Heart right ventricle (tissue), 16 donors: ENCODE measurements at places on chromosomes 4 and X. TPM values are rescaled to one million over a fixed set of nuclear protein-coding genes. Genes with fewer than 3 reads are reported as not detected.
A peak's percentile ranks its signal among the peaks of the same experiment; 100 is the strongest.

DNA sequence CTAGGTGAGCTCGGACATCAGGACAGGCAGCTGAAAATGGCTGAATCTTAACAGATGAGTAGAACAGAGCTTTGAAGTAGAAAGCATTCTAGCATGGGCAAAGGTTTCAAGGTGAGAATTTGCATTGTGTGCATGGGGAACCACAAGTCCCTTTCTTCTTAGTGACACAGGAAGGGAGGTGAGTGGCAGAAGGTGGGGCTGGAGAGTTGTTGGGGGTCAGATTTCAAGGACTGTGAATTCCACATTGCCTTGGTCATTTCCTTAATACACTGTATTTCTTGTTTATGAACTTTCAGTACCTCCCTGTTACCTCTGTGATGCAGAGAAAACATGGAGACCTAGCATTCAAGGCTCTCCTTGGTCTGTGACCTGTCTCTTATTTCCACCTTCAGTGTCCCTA, 4.1 kb downstream of the APEX2 start:
- H3K36me3 ChIP-seq = no peaks in the 10 kb centered on the region
- H3K27me3 ChIP-seq = no peaks in the 10 kb centered on the region
- DNase-seq = no peak
- H3K4me1 ChIP-seq = peaks cover 7% of the 10 kb centered on the region
- no peak overlapping the region for H3K4me3 ChIP-seq

The MAGEB3 gene
- total RNA-seq = not detected

- H3K27me3 ChIP-seq = no peaks in the 10 kb centered on the region
- no peak for DNase-seq
- H3K4me1 ChIP-seq = peaks cover 32% of the 10 kb centered on the region
- no peak overlapping the region for H3K27ac ChIP-seq
- no peaks in the 10 kb centered on the region for H3K36me3 ChIP-seq
Measured at GRCh38 chrX:9983846-9984245, 16.7 kb downstream of the CLDN34 start.

DNA sequence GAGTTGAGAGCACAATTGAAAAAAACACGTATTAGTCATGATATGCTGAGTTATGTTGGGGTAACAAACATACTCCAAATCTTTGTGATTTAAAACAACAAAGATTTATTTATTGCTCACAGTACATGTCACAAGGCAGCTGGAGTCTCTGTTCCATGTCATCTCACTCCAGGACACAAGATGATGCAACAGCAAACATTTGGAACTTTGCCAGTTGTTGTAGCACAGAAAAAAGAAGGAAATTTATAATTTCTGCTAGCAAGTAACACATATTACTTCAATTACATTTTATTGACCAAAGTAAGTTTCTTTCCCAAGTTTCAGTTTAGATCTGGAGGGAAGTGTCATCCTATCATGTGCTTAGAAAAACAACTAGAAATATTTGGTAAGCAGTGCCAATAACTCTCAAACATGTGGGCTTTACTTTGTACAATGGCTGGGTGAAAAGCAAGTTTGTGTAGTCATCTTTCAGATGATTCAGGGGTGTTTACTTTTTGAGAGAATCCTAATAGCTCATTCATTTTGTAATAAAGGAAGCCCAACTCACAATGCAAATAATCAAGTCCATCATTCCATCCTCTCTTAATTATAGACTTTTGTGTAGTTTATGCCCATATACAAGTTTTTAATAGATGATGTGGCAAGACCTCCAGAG, 452.3 kb downstream of the ZIC3 start:
- no peak overlapping the region for H3K4me3 ChIP-seq
- H3K27me3 ChIP-seq = peaks cover 6% of the 10 kb centered on the region
- no peak overlapping the region for H3K27ac ChIP-seq
- H3K4me1 ChIP-seq = no peaks in the 10 kb centered on the region
- no peak for DNase-seq
- H3K36me3 ChIP-seq = no peaks in the 10 kb centered on the region

DNA sequence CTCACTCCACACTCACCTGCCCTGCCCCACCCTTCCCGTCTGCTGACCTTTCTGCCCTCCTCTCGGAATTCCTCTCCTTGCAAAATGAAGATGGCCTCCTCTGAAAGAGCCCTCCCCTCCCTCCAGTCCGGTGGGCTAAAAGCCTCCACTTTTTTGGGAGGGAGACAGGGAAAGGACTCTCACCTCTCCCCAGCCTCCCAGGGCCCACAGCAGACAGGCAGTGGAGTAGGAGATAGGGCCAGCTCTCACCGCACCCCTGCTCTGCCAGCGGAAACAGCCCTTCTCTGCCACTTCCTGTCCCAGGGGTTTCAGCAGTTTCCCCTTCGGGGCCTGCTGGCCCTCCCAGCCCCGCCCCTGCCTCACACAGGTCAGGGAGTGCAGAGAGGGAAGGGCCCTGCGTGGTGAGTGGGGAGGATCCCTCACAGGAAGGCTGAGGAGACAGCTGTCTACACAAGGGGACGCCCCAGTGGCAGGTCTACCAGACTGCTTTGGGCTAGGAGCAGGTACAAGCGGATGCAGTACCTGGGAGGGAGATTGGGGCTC, 18.2 kb downstream of the ELF4 start:
- H3K4me1 ChIP-seq = peaks cover 5% of the 10 kb centered on the region
- H3K36me3 ChIP-seq = no peaks in the 10 kb centered on the region
- no peak overlapping the region for H3K27ac ChIP-seq
- peak; percentile 33 for DNase-seq
- no peaks in the 10 kb centered on the region for H3K27me3 ChIP-seq

- no peak for DNase-seq
- H3K36me3 ChIP-seq = no peaks in the 10 kb centered on the region
- no peaks in the 10 kb centered on the region for H3K27me3 ChIP-seq
- no peak overlapping the region for H3K4me3 ChIP-seq
- H3K27ac ChIP-seq = no peak overlapping the region
- H3K4me1 ChIP-seq = no peaks in the 10 kb centered on the region
Measured at GRCh38 chr4:148240241-148240640, 202.0 kb downstream of the NR3C2 start.

The SSX2 gene
- total RNA-seq = not detected

GRCh38 chrX:100264200-100264599, 145.9 kb downstream of the PCDH19 start:
- no peaks in the 10 kb centered on the region for H3K27me3 ChIP-seq
- no peak overlapping the region for H3K27ac ChIP-seq
- H3K4me3 ChIP-seq = no peak overlapping the region
- no peak for DNase-seq

DNA sequence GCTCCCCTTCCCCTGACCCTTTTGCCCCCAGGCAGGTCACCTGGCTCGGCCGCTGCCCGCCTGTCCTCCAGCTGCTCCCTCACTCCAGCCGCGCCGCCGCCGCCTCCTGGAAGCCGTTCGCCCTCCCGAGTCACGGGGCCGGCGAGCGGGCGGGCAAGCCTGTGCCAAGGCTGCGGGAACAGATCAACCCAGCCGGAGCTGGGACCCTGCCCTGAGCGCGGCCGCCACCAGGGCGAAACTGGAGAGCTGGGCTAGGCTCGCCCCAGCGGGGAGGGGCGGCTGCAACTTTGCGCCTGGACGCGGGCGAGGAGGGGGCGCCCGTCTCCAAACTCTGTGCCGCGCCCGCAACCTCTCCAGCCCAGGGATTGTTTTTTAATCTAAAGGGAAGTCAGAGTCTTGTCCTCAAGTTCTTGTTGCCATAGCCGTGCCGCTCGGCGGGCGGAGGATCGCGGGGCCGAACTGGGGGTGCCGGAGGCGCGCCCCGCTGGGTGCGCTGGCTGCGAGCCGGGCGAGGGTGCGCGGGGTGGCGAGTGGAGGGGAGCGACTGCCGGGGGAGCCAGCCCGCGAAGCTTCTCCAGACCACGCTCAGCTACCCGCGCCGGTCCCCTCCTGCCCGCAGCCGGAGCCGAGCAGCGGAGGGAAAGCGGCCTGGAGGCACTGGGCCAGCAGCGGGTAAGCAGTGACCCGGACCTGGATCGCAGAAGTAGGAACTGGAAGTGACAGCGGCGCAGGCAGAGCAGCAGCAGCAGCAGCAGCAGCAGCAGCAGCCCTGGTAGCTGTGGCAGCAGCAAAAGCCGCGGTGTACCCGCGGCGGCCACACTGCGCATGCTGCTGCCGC, 13.4 kb downstream of the ARHGEF6 start:
- peak; percentile 73 for DNase-seq
- H3K36me3 ChIP-seq = peaks cover 4% of the 10 kb centered on the region
- peak overlapping the region; percentile 94 for H3K27ac ChIP-seq
- no peaks in the 10 kb centered on the region for H3K27me3 ChIP-seq

DNA sequence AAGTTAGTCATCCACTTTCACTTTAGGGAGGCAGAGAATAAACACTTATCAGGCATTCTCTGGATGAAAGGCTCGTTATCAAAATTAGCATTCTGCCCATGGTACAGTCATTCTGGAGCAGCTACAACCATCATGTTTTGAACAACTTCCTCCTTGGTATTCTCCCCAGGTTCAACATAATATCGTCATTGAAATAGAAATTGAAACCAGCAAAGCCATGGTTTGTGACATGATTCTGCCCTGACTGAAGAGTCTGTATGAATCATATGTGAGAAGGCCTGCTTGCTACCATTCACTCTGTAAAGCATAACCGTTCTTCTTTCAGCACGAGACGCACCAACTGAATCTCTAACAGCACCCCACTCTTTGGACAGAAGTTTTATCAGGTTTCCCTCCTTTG, 127.5 kb upstream of the RADX start:
- H3K4me1 ChIP-seq = no peaks in the 10 kb centered on the region
- H3K4me3 ChIP-seq = no peak overlapping the region
- DNase-seq = no peak
- H3K27me3 ChIP-seq = no peaks in the 10 kb centered on the region
- H3K27ac ChIP-seq = no peak overlapping the region
- no peaks in the 10 kb centered on the region for H3K36me3 ChIP-seq

The TMSB15C gene
- total RNA-seq = 0.09 TPM

- no peak for DNase-seq
- H3K4me3 ChIP-seq = no peak overlapping the region
- no peak overlapping the region for H3K27ac ChIP-seq
- no peaks in the 10 kb centered on the region for H3K36me3 ChIP-seq
- no peaks in the 10 kb centered on the region for H3K27me3 ChIP-seq
- no peaks in the 10 kb centered on the region for H3K4me1 ChIP-seq
Measured at GRCh38 chrX:99833821-99834220, 576.3 kb downstream of the PCDH19 start.

- DNase-seq = no peak
- H3K36me3 ChIP-seq = no peaks in the 10 kb centered on the region
- H3K4me1 ChIP-seq = no peaks in the 10 kb centered on the region
- no peak overlapping the region for H3K4me3 ChIP-seq
- peaks cover 9% of the 10 kb centered on the region for H3K27me3 ChIP-seq
Measured at GRCh38 chr4:153039542-153040185, 103.5 kb downstream of the FHDC1 start.

GRCh38 chr4:25867781-25868294, 5.0 kb upstream of the SEL1L3 start:
- no peaks in the 10 kb centered on the region for H3K27me3 ChIP-seq
- no peak overlapping the region for H3K27ac ChIP-seq
- H3K4me1 ChIP-seq = peaks cover 4% of the 10 kb centered on the region
- no peak overlapping the region for H3K4me3 ChIP-seq
- H3K36me3 ChIP-seq = no peaks in the 10 kb centered on the region

- no peak overlapping the region for H3K4me3 ChIP-seq
- H3K27me3 ChIP-seq = no peaks in the 10 kb centered on the region
- DNase-seq = no peak
Measured at GRCh38 chrX:119549327-119550016, 15.7 kb downstream of the STEEP1 start.

The CMC4 gene
- total RNA-seq = 20.1 TPM

- DNase-seq = no peak
- H3K4me3 ChIP-seq = no peak overlapping the region
- peak overlapping the region; percentile 0 for H3K27ac ChIP-seq
- H3K27me3 ChIP-seq = no peaks in the 10 kb centered on the region
Measured at GRCh38 chr4:184437565-184438265, 36.6 kb downstream of the IRF2 start.

GRCh38 chr4:73447671-73448070, 11.7 kb downstream of the AFP start:
- DNase-seq = no peak
- H3K4me3 ChIP-seq = no peak overlapping the region
- H3K36me3 ChIP-seq = no peaks in the 10 kb centered on the region

The F8A2 gene
- total RNA-seq = not detected

The RFC1 gene
- total RNA-seq = 21.4 TPM

GRCh38 chrX:2351999-2352995, 148.5 kb downstream of the DHRSX start:
- H3K4me3 ChIP-seq = no peak overlapping the region
- no peaks in the 10 kb centered on the region for H3K36me3 ChIP-seq
- H3K27me3 ChIP-seq = no peaks in the 10 kb centered on the region
- H3K4me1 ChIP-seq = no peaks in the 10 kb centered on the region
- no peak overlapping the region for H3K27ac ChIP-seq
- no peak for DNase-seq

DNA sequence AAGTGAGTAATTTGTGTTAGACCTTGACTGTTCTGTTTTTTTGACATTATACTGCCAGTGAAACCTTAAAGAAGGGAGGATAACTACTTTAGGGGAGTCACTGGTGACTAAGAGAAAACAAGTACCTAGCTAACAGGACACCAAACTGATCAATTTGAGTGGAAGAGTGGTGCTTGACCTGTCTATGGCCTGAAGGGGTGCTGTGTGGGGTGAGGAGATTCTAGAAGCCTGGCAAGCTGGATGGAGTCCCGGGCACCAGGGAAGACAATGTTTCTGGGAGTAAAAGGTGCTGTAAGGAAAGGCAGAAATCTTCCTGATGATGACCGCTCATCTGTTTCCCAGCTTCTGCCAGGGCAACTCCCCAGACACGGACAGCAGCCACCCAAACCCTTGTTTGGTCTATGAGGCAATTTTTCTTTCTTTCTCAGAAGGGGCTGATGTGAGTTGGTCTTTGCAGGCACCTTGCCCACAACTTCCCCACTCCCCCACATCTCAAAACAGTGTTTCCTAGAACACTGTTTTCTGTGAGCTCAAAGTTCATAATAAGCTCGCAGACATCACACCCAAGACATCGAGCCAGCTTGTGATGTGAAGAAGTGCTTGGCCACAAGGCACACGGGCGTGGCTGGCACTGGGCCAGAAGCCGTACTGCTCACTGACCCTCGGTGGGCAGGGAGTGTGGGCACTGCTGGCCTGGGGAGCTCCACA, 4.6 kb downstream of the TXK start:
- H3K27me3 ChIP-seq = no peaks in the 10 kb centered on the region
- peaks cover 28% of the 10 kb centered on the region for H3K4me1 ChIP-seq
- no peaks in the 10 kb centered on the region for H3K36me3 ChIP-seq
- no peak for DNase-seq

The LNX1 gene
- 4.6 TPM for total RNA-seq

The ADH1C gene
- total RNA-seq = 1.0 TPM

GRCh38 chr4:90537491-90537890, 410.3 kb downstream of the CCSER1 start:
- H3K27ac ChIP-seq = no peak overlapping the region
- H3K27me3 ChIP-seq = no peaks in the 10 kb centered on the region
- H3K4me1 ChIP-seq = no peaks in the 10 kb centered on the region
- H3K4me3 ChIP-seq = no peak overlapping the region
- DNase-seq = no peak
